ENCODE measurements at places on chromosomes 3 and 15.

DNA sequence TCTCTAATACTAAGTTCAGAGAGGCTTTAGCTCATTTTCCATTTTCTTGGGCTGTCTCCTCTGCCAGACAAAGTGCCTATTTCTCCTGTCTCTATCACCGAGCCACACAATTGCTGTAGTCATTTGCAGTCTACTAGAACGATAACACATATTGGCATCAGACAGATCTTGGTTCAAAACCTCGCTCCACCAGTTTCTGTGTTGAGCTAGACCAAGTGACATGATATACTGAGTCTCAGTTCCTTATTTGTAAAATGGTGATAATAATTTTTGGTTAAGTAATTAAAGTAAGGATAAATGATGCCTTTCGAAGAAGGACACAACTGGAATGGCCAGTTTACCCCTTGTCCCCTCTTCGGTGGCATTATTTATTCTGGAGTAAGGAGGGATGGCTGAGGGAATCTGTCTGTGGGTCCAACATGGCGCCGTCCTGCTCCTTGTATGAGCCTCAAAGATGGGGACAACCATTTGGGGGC lies 398 bp upstream of the RAB7A start:
- no peak for DNase-seq

- no peak for DNase-seq
Observed at GRCh38 chr3:47000922-47001730, 21.7 kb downstream of the NBEAL2 start.

DNA sequence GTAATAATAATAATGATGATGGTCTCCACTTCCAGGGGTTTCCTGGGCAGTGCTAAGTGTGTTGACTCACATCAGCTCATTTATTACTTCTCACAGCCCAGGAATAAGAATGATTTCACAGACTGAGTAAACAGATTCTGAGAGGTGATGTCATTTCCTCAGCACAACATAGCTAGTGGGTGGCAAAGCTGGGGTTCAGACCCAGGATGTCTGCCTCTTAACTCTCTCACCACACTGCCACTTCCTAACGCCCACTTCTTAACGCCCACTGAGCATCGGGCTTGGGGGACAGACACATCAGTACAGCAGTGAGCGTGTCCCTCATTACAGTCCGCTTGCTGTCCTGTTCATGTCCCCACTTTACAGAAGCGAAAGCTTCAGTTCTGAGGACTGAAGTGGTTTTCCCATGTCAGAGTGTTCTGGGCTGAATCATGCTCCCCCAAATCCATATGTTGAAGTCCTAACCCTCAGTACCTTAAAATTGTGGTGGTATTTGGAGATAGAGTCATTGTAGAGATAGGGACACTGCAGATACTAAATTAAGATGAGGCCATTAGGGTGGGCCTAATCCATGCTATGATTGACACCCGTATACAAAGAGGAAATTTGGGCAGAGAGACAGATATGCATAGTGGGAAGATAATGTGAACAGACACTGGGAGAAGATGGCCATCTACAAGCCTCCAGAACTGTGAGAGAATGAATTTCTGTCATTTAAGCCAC lies 68.0 kb downstream of the ATP2B2 start:
- DNase-seq, result peak; percentile 63

DNA sequence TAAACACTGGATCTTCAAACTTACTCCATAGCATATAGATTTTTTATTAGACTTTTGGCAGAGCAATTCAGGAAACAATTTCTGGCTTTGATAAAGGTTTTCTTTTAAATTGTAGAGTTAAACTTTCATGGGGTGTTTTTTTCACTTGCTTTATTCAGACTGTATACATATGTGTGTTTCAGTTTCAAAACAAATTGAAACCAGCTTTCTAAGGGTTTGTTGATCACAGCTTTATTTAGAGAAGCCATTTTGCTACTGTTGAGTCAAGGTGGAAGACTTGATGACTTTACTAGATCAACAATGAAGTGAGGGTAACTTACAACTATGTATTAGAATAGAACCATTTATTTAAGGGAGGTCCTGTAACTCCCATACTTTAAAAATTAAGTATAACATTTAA lies 6.2 kb downstream of the UBE2E1 start:
- DNase-seq, result no peak

- DNase-seq, result no peak
Observed at GRCh38 chr3:127748754-127749327, 73.5 kb downstream of the MGLL start.

DNA sequence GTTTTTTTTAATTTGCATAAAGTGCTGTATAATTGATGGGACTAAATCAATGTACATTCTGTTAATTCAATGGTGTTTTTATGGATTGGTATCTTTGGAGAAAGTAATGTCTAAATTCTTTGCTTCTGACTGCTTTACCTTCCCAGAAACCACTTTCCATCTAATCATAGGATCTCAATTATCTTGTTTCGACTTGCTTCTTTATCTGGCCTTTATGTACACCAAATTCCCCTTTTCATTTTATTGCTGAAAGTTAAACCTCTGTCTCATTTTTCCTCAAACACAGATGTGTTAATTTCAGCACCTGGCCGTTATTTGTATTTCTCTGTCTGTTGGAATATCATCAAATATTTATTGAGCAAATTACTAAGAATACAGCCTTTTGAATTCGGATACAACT lies 287.3 kb upstream of the GBE1 start:
- no peak for DNase-seq

GRCh38 chr15:89227425-89227824 lies 6.0 kb upstream of the RLBP1 start:
- DNase-seq, result no peak

DNA sequence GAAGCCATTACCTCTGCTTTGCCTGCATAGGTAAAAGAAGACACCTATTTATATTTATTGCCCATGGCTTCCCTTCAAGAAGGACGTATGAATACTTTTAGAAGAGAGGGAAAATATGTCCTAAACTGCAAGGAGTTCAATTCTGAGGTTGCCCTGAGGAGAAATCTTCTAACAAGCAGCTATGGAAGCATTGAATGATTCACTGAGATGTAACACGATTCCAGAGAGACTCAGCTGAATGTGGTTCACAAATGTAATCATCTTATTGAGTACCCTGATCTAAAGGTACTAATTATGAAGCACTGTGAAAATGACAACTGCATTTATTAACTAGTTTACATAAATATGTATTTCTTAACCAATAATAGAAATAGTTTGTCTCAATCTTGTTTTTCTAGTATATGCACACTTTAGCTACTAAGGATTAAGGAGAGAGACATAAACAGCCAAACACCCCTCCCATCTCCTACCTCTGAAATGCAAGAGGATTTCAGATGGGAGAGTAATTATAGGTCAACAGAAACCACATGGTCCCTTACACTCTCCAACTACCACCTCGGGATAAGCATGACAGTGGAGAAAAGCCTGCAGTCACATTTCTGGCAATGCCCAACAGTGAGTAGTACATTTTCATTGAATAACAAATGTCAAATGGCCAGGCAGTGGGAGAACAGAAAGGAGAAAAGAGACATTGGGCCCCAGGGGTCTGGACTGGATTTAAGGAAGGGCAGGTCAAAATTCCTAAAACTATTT lies 506.2 kb upstream of the IL12A start:
- no peak for DNase-seq
